GM13977 (cell line): ENCODE measurements at places on chromosomes 1 and 21.

- no peak for DNase-seq
Observed at GRCh38 chr1:242613266-242613815, 88.8 kb upstream of the PLD5 start.

DNA sequence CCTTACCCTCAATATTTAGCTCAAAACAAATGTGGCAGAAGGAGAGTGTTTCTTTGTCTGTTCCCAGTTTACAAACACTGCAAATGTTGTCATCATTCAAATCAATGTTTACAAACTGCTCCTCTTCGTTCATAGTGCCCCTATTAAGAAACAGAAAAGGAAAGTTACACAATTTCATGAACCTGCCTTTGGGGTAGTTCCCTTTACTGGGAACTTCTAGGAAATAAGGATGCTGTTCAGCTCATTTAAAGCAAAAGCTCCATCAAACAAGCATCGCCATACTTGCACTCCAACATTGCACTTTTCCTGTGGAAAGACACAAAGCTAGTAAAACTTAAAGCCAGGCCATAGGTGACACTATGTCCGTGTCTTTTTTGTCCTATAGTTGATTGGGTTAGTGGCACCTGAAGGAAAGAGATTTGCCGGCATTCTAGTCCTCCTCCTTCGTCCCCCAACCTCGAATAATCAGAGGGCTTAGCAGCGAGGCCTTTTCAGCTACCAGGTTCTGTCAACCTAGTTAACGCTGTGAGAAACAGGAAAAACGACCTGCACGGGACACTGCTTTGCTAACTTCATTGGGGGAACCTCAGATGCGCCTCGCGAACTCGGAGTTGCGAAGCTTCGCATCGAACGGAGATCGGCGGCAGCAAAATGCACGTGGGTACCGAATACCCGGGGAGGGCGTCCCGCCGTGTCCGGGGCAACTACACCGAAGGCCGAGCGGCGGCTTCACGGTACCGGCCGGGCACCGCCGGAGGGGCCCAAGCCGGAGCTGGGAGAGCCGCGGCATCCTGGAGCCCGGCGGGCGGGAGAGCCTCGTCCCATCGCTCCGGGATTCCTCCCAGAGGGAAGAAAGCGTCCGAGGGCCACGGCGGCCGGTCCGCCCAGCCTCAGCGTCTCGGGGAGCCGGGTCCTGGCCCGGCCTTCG, 706 bp downstream of the C21orf91 start:
- peak; percentile 30 for DNase-seq

- DNase-seq, result no peak
Observed at GRCh38 chr1:116075990-116076389, 35.2 kb upstream of the MAB21L3 start.

DNA sequence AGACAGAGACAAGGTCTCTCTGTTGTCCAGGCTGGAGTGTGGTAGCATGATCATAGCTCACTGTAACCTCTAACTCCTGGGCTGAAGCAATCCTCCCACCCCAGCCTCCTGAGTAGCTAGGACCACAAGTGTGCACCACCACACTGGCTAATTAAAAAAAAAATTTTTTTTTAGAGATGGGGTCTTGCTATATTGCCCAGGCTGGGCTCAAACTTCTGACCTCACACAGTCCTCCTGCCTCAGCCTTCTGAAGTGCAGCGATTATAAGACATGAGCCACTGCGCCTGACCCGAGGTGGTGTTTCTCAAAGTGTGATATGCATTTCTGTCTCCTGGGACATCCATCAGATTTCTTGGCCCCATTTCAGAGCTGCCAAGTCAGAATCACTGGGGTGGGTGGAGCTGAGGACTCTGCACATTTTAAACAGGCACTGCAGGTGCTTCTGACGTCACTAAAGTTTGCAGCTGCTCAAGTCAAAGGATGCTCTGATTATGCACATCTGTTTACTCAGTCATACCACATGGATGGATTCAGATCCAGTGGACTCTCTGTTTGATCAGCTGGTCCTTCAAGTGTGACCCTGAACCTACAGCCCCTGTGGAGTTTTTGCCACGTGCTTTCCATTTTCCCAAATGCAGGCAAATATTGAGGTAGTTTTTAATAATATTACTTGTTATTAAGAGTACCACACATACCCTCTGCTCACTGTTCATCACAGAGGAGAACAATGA, 21.4 kb downstream of the TGFB2 start:
- no peak for DNase-seq

GRCh38 chr1:162690672-162691434, 58.6 kb downstream of the DDR2 start:
- no peak for DNase-seq

DNA sequence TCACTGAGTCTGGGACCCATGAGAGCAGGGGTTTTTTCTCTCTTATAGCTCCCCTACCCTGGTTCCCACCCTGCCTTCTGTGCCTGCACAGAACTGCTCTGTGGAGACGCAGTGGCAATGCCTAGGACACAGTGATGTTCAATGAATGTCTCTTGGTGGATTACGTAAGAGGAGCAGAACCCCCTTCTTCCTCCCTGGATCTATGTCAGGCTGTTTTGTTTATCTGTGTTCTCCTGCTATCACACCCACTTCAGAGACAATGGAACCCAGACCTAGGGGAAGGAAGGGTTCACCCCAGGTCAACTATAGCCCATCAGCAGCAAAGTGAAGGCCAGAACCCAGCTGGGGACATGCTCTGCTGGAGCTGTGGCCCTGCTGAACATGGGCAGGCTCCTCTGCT, 2.0 kb downstream of the HPCAL4 start:
- DNase-seq, result no peak

GRCh38 chr1:203085528-203086406, at the start of gene MYOG:
TSS of gene MYOG (minus strand) at chr1:203086012. CDS start at chr1:203085961, 51 bp downstream.
- no peak for DNase-seq

DNA sequence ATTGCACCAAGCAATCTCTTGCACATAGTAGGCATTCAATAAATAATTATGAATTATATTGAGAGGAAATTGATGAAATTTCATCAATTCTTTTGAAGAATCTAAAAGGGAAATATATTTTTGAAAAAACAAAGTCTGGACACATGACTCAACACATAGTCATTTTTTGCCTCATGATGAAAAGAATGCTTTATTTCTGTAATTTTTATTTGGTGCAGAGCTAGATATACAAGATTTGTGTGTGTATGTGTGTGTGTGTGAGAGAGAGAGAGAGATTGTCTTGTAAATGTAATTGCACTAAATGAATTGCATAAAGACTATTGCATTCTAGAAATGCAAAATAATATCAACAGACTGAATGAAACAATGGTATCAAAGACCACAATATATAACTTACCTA, 206.2 kb upstream of the C1orf87 start:
- no peak for DNase-seq

DNA sequence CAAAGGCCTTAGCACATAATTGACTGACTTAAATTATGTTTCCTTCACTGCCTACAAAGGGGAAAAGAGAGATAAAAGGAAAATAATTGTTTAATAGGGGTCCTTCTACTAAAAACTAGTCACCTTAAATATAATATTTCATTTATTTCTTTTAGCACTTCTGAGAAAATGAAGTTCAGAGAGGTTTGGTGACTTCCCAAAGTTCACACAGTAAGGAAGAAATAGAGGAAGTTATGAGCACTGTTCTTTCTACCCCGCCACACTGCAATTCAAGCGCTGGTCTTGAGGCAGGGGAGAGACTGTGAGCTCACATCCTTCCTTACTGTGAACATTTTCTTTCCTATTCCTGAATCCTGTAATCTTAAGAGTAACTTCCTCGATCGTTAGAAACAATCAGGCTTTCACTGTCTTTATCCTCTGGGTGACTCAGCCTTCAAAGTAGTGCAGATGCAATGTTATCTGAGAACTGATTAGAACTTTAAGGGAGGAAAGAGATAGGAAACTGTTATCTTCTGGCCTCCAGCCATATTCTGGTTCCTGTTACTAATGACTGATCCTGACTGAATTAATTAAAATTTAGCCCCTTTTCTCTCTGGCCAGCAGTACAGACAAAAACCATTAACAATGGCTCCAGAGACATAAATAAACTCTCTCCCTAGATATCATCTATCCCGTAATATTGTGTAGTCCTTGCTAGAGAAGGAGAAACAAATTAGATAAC, 6.8 kb downstream of the RGS5 start:
- DNase-seq, result no peak

DNA sequence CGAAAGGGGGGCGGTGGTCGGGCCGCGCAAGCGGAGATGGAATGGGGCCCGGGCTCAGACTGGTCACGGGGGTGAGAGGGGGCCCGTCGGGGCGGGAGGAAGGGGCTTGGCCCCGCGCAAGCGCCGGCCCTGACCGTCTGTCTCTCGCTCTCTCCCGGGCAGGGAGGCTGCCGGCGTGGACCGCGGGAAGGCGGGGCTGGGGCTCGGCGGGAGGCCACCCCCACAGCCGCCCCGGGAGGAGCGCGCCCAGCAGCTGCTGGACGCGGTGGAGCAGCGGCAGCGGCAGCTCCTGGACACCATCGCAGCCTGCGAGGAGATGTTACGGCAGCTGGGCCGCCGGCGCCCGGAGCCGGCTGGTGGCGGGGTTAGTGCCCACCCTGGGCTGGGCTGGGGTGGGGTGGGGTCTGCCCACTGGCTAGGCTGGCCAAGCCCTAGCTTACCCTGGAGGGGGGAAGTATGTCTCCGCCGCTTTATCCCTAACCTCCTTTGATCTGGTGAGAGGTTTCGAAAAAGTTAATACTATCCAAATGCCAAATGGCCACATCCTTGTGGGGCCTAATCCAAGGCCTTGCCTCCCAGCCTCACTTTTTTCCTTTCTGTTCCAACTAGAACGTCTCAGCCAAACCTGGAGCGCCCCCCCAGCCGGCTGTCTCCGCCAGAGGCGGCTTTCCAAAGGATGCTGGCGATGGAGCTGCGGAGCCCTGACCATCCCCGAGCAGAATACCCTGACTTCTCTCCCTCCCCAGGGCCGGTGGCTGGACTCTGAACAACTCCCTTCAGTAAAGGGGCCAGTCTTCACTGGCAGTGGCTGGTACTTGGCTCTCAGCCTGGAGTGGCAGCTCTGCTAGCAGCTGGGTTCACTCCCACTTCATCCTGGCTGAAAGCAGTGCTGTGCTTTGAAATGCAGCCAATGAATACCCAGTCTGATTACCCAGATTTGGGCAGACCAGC, 636 bp upstream of the YRDC start:
- DNase-seq, result peak; percentile 88

GRCh38 chr1:45446950-45447672, 43.9 kb downstream of the TESK2 start:
- no peak for DNase-seq

- DNase-seq, result no peak
Observed at GRCh38 chr1:99754055-99754626, 12.3 kb downstream of the FRRS1 start.

- DNase-seq, result no peak
Observed at GRCh38 chr1:7550261-7550865, 220.7 kb upstream of the VAMP3 start.

GRCh38 chr21:34974162-34974981, 74.7 kb downstream of the RUNX1 start:
- DNase-seq, result peak; percentile 61

GRCh38 chr1:236394879-236395229, 768 bp downstream of the EDARADD start:
- no peak for DNase-seq

DNA sequence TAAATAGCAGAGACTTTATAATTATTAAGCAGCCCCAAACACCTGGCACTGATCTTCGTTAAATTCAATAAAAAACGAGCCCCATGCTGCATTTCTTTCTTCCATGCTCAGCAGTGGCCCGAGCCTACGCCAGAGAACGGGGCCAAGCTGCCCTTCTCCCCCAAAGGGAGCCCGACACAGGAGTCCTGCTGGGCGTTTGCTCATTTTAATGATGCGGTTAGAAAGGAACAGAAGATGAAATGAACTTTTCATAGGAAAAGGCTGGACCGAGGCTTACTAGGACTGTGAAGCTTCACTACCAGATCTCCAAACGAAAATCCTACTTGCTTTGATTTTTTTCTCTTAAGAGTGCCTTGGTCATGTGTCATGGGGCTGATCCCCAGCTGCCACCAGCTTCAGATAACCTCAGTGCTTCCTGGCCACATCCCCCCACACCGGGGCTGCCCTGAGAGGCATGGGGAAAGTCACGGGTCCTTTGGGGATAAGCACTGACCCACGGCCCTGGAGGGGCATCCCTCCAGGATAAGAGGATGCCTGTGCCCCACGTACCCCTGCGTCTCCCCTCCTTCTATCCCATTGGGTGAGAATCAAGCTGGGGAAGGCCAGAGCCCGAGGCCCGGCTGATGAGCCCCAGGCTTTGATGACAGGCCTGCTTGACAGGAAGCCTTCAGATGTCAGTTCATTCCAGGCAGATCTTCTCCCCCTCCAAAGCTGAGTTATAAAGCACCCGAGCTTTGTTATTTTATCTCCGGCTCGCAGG, 34.2 kb downstream of the PGBD5 start:
- no peak for DNase-seq

GRCh38 chr1:162192763-162193162, 123.3 kb downstream of the NOS1AP start:
- no peak for DNase-seq

GRCh38 chr1:184664661-184665060, 90.0 kb downstream of the EDEM3 start:
- no peak for DNase-seq

DNA sequence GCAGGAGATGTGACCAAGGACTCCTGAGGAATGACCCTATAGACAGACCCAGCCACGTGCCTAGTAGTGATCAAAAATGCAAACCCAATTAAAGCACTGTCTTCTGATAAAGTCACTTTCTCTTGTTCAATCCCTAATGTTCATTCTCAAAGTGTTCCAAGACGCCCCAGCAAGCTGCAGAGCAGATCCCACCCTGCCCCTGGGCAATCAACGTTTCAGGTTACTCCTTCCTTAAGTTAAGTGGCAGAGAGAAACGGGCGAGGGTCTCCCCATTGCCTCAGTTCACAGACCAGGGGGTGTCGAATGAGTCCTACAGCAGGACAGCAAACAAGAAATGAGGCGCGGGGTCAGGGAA, 699 bp upstream of the RGS2 start:
- no peak for DNase-seq

DNA sequence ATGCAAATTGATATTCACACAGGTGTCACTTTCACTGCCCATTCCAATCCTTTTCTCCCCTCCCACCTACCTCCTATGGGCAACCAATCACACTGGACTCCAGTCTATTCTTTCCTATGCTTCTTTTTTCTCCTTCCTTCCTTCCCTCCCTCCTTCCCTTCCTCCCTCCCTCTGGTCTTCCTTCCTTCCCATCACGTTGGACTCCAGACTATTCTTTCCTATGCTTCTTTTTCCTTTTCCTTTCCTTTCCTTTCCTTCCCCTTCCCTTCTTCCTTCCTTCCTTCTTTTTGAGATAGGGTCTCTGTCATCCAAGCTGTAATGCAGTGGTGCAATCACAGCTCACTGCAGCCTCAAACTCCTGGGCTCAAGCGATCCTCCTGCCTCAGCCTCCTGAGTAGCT, 64.6 kb downstream of the GNG4 start:
- no peak for DNase-seq

DNA sequence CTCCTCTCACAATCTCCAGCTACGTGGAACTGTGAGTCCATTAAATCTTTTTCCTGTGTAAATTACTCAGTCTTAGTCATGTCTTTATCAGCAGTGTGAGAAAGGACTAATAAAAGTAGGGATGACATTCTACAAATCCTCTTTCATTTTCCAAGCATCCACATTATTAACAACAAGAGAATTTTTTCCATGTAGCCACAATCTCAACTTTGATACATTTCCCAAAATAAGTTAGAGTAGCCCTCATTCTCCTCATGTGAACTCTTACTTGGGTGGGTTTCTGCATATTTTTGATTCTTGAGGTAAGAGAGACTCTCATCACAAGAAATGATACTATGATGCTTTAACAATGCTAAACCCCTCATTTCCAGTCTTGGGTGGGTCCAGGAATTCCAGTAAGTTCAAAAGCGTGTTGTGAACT, 52.8 kb downstream of the TNFSF18 start:
- no peak for DNase-seq
